ENCODE measurements at places on chromosomes 2 and 18. TPM values are rescaled to one million over a fixed set of nuclear protein-coding genes. Genes with fewer than 3 reads are reported as not detected.
A peak's percentile ranks its signal among the peaks of the same experiment; 100 is the strongest.

- DNase-seq = no peak
Measured at GRCh38 chr2:131036696-131037397, 56.4 kb downstream of the FAM168B start.

Gene POTEI
- polyA plus RNA-seq = not detected

GRCh38 chr18:58556331-58557007 is 72.4 kb downstream of the ALPK2 start:
- no peak for DNase-seq

- no peak for DNase-seq
Measured at GRCh38 chr2:71727562-71727961, 274.2 kb downstream of the DYSF start.

Gene PTH2R
- not detected for polyA plus RNA-seq

DNA sequence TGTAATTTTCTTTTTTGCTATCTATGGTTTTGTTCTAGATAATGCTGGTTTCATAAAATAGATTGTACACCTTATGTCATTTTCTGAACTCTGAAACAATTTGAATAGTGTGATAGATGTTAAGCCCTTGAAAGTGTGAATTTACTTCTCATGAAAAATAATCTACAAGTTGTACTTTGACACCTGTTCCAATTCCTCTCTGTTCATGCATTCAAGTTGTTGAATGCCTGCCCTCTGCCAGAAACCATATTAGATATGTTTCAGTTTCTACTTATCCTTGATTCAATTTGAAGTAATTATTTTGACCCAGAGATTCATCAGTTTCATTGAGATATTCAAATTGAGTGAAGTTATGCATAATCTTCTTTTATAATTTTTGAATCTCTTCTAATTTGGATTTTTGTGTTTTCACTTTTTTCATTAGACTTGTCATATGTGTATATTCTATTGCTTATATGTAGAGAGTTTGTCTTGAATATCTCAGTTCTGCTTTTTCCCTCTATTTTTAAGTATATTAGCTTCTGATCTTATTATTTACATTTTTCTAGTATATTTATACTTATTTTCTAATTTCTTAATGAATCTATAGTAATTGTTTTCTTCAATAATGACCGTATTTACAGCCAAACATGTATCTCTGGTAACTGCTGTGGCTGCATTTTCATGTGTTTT is 143.3 kb upstream of the TACR1 start:
- no peak for DNase-seq

- no peak for DNase-seq
Measured at GRCh38 chr2:73776381-73776780, 3.5 kb downstream of the DUSP11 start.

DNA sequence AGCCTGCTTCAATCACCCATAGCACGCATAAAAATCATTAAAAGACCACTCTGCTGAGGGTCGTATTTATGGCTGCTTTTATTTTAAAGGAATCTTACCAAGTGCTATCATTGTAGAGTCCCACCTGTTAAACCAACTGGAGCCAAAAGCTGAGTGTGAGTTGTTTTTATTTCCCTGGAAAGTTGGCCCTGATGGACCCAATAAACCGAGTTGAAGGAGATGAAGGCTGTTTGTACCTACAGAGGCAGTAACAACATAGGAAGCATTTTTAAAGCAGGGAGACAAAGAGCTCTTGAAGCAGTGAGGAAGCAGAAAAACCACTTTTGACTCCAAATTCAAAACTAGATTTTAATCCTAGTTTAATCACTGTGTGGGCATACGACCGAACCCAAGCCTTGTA is 6.4 kb downstream of the MBOAT2 start:
- DNase-seq = no peak

- no peak for DNase-seq
Measured at GRCh38 chr2:23734416-23734815, 192.5 kb downstream of the ATAD2B start.

- no peak for DNase-seq
Measured at GRCh38 chr2:149808556-149808955, 221.0 kb upstream of the MMADHC start.

Gene ID2
- 74.5 TPM for polyA plus RNA-seq

DNA sequence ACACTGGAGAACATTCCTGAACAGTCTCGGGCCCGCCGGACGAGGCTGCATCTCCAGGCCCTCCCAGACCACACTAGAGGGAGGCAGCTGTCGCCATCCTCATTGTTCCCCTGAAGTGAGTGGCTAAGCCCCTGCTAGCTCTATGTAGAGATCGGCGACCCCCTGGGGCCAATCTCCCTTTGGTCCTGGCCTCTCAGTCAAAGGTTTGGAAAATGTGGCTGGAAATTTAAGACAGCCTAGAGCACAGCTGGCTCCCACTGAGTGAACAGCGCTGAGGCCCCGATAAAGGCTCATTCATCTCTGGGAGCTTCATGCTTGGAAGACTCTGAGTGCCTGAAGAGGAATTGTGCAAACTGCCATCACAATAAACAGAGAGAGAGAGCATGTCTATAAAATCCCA is 360.3 kb downstream of the CLIP4 start:
- DNase-seq = no peak

Gene TSN
- polyA plus RNA-seq = 61.0 TPM

- no peak for DNase-seq
Measured at GRCh38 chr18:8994603-8995002, 107.9 kb upstream of the NDUFV2 start.

DNA sequence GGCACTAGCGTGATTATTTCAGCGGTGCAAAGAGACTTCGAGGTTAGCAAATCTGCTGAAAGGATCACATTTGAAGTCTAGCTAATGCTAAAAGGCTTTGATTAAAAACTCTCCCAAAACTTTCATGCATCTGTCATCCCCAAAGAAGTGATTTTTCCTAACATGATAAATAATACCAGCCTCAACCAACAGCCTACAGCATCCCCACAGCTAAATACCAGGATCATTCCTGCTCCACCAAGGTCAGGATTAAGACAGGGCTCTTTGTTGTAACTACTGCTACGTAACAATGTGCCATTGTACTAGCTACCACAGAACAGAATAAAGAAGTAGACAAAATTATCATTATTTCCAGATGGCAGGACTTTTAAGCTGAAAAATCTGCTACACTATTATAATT is 1.6 kb downstream of the OR6B3 start:
- DNase-seq = no peak

- no peak for DNase-seq
Measured at GRCh38 chr2:237604391-237604790, 13.9 kb upstream of the RAB17 start.

GRCh38 chr18:77482190-77483085 is 232.8 kb downstream of the GALR1 start:
- no peak for DNase-seq

Gene MBD5
- 31.5 TPM for polyA plus RNA-seq

- DNase-seq = peak; percentile 47
Measured at GRCh38 chr2:47323009-47323821, 79.7 kb upstream of the MSH2 start.

- DNase-seq = peak; percentile 29
Measured at GRCh38 chr2:84815146-84815545, 65.7 kb downstream of the TRABD2A start.

GRCh38 chr2:181058378-181059269 is 78.2 kb downstream of the UBE2E3 start:
- DNase-seq = no peak

Gene CEP68
- 7.3 TPM for polyA plus RNA-seq

Gene KCNG2
- 0.57 TPM for polyA plus RNA-seq

- DNase-seq = no peak
Measured at GRCh38 chr2:45153121-45153520, 143.9 kb upstream of the SIX2 start.

GRCh38 chr2:148640767-148641166 is 3.8 kb upstream of the EPC2 start:
- DNase-seq = no peak

All from AG04450 (cell line).